ENCODE measurements at places on chromosomes 12 and 14.

DNA sequence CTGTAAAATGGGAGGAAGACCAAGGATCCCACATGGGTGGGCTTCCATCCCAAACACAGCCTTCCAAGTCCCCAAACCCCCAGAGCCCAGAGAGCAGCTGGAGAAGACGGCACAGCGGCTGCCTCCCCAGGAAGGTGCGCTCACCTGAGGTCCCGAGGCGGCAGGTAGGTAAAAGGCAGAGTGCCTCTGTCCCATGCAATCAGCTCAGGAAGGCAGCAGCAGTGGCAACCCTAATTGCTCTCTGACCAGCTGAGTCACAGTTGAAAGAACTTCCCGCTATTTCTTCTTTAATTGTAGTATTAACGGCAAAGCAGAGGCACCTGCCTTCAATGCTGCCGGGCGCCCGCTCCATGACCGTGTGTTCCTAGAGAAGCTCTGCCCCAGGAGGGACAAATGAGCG, 91.1 kb upstream of the BCL11B start:
- H3K4me1 ChIP-seq = no peaks in the 10 kb centered on the region

DNA sequence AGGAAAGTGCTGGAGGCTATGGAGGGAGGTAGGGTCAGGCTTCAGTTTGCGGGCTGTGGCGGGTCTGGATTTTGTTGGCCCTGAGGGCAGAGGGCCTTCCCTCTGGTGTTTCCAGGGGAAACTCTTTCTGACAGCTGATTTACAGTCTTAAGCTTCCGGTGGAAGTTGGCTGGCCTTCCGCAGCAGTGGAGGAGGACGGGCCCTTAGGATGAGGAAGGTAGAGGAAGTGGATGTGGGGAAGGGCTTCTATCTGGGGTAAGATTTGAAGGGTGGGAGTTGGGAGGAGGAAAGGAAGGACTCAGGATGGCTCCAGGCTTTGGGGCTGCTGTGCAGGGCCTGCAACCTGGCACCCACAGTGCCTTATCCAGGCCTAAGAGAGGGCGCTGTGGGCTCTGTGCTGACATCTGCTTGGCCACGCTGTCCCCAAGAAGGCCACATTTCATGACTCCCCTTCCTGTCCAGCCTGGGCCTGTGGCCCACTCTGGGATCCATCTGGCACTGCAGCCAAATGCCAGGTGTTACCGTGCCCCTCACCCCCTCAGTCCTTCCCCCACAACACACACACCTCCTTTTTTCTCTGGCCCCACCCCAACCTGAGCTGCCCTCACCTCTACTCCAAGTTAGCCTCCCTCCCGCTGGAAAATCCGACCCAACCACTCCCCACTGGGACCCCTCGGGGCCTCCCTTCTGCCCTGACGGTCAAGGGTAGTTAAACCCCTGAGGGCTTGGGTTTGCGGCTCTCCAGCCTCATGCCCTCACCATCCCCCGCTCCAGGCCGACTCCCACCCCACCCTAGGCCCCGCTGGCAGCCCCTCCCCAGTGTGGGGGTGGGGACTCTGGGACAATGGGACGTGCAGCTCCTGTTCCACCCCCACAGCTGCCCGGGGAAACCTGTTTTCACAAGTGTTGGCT, 7.7 kb upstream of the PPP1R13B start:
- H3K27me3 ChIP-seq = peaks cover 1% of the 10 kb centered on the region
- DNase-seq = no peak
- no peak overlapping the region for H3K4me3 ChIP-seq
- H3K36me3 ChIP-seq = no peaks in the 10 kb centered on the region

- H3K27me3 ChIP-seq = no peaks in the 10 kb centered on the region
- DNase-seq = no peak
- peaks cover 23% of the 10 kb centered on the region for H3K36me3 ChIP-seq
- no peak overlapping the region for H3K4me3 ChIP-seq
Measured at GRCh38 chr12:105357162-105357691, 26.7 kb downstream of the C12orf75 start.

DNA sequence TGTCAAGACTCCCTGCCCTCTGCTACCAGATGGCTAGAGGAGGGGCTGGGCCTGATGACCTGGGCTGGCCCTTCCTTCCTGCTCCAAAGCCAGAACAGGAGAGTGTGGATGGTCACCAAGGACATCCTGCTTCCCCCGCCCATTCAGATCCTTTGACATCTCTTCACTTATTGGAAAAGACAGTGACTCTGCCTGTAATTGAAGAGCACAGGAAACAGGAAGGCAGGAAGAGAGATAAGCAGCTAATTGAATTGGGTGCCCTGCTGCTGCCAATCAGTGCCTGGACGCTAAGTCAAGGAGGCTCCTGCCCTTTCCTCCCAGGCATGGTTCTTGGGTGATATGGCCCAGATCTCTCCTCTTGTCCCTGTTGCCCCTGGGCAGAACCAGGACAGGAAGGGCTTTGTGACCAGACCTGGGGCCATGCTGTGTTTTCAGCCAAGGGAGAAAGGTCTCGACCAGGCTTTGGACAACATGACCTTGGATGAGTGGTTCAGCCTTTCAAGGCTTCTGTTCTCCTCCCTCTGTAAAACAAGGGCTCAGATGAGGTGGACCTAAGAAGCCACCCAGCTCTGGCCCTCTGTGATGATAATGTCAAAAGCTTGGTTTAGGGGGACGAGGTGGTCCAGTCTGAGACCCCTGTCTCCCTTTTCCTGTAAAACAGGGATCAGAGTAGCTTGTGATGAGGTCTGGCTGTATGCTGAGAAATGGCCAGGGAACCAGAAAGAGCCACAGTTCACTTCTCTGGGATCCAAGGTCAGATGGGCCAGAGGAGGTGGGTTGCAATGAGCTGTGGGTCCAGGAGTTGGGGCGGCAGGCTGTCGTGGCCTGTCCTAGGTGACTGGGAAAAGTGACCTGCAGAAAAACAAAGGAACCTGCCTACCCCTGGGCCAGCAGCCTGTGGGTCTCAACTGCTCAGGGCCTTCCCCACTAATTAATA, 38.8 kb downstream of the FAM222A start:
- no peaks in the 10 kb centered on the region for H3K36me3 ChIP-seq
- DNase-seq = no peak
- no peaks in the 10 kb centered on the region for H3K4me1 ChIP-seq
- H3K4me3 ChIP-seq = no peak overlapping the region
- H3K27ac ChIP-seq = no peak overlapping the region

DNA sequence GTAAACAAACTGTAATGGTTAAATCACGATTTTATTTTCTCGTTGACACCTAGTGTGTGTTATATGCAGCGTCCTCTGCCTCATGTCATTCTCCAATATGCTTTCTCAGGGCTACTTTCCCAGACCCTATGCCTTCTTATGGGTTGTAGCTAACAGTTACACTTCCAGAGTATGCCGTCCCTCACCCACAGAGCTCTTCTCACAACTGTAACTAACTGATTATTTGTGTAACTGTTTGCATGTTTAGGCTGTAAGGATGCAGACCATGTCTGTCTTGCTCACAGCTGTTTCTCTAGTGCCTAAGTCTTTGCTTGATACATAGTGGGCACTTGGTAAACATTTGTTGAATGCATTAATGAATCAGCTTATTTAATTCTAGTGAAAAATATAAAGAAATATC, 417.5 kb downstream of the ZFP36L1 start:
- DNase-seq = no peak
- no peak overlapping the region for H3K27ac ChIP-seq
- H3K27me3 ChIP-seq = no peaks in the 10 kb centered on the region
- H3K4me3 ChIP-seq = no peak overlapping the region
- H3K4me1 ChIP-seq = peaks cover 19% of the 10 kb centered on the region

DNA sequence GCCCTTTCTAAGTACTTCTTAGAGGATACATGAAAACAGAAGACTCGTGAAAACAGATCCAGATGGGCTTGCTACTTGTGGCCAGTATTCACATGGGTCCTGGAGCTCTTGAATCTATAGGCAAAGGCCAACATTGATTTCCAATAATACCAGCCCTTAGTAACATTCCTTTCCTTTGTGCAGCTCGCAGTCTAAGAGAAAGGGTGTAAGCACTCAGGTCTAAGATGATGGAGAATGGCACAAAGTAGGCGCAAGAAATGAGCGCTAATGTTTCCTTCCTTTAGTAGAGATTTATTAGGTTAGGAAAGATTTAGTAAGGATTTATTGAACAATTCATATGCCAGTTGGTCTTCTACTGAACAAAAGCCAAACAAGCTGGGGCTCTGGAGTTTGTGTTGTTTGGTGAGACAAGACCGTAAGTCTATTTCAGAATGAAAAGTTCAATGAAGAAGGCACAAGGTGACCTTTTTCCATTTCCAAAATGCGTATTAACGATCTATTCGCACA, 525 bp downstream of the RNU6-8 start:
- no peaks in the 10 kb centered on the region for H3K36me3 ChIP-seq
- peaks cover 49% of the 10 kb centered on the region for H3K4me1 ChIP-seq
- DNase-seq = no peak

DNA sequence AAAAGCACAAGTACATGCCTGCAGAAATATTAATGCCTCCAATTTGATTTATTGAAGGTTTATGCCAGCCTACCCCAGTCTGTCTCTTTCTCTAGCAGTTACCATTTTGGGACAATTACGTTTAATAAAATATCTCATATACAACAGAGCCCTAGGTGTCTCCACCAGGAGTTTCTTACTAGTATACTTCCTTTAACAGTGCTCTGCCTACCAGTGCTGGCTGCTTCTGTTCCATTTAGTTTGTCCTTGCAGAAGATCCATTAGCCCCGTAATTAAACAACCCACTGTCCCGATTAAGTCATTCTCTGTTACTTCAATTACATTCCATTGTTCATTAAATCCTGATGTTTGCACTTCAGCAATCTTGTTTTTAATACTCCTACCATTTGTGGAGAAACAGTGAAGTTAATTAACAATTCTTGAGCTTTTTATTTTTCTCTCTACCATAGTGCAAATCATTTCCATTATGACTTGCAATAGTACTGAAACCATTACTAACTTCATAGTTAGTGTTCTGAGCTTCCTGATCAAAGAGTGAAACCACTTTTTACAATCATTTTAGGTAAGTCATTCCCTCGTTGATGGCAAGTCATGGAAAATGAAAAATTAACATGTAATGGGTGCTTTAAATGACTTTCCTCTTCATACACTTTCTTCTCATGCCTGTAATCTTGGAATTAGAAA, 121.1 kb downstream of the PLXNC1 start:
- no peaks in the 10 kb centered on the region for H3K27me3 ChIP-seq
- no peak for DNase-seq
- peaks cover 72% of the 10 kb centered on the region for H3K4me1 ChIP-seq
- H3K4me3 ChIP-seq = peak overlapping the region; percentile 43
- H3K27ac ChIP-seq = peak overlapping the region; percentile 72

DNA sequence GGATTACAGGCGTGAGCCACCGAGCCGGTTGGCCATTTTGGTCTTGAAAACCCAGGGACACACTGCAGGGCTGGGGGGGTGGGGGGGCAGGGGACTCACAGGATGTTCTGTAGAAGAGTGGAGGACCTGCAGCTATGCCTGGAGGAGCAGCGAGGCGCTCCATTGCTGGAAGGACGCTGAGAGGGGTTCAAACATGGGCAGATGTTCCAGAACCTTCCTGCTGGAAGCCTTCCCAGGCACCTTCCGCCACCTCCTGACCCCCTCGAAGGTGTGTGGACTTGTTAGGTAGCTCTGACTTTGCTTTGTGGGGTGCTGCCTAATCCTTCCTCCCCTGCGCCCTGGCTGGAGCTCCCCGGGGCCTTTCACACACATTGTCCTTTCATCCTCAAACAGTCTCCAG, 19.6 kb upstream of the PPP1R13B start:
- no peaks in the 10 kb centered on the region for H3K4me1 ChIP-seq
- no peaks in the 10 kb centered on the region for H3K36me3 ChIP-seq
- no peak overlapping the region for H3K27ac ChIP-seq
- peaks cover 5% of the 10 kb centered on the region for H3K27me3 ChIP-seq
- H3K4me3 ChIP-seq = no peak overlapping the region

- H3K36me3 ChIP-seq = no peaks in the 10 kb centered on the region
- H3K27ac ChIP-seq = no peak overlapping the region
- no peak for DNase-seq
- no peak overlapping the region for H3K4me3 ChIP-seq
- H3K27me3 ChIP-seq = peaks cover 2% of the 10 kb centered on the region
Measured at GRCh38 chr14:85463512-85463911, 66.4 kb upstream of the FLRT2 start.

DNA sequence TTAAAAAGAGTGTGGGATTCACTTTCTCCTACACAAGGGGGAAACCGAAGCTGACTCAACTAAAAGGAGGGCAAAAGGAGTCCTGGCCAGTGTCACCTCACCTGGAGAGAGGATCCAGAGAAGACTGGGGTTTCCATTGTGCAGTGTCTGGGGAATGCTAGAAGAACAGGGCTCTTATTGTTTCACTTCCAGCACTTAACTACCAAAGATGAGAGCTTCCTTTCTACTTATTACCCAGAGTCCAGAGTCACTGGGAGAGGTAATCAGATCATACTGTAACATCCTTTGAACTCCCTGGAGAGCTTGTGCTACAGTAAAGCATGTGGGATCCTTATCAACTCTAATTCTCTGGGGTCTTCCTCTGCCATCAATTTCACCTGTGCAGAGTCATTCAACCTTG, 148.4 kb upstream of the BCL2L14 start:
- H3K27me3 ChIP-seq = no peaks in the 10 kb centered on the region
- H3K4me3 ChIP-seq = no peak overlapping the region
- H3K4me1 ChIP-seq = peaks cover 16% of the 10 kb centered on the region
- peaks cover 7% of the 10 kb centered on the region for H3K36me3 ChIP-seq
- DNase-seq = no peak

GRCh38 chr14:73851000-73851399, 631 bp upstream of the PTGR2 start:
- DNase-seq = no peak
- H3K27ac ChIP-seq = peak overlapping the region; percentile 63
- H3K36me3 ChIP-seq = peaks cover 1% of the 10 kb centered on the region
- peaks cover 20% of the 10 kb centered on the region for H3K4me1 ChIP-seq
- H3K4me3 ChIP-seq = peak overlapping the region; percentile 91

- no peaks in the 10 kb centered on the region for H3K27me3 ChIP-seq
- H3K4me1 ChIP-seq = peaks cover 61% of the 10 kb centered on the region
- H3K27ac ChIP-seq = peak overlapping the region; percentile 90
- H3K4me3 ChIP-seq = peak overlapping the region; percentile 92
- DNase-seq = no peak
Measured at GRCh38 chr12:27331927-27332324, 710 bp upstream of the BMAL2 start.

- no peak overlapping the region for H3K27ac ChIP-seq
- no peak for DNase-seq
- no peaks in the 10 kb centered on the region for H3K36me3 ChIP-seq
- no peaks in the 10 kb centered on the region for H3K27me3 ChIP-seq
Measured at GRCh38 chr14:58712357-58712756, 74.6 kb downstream of the DACT1 start.

GRCh38 chr12:119715268-119715620, 47.3 kb downstream of the PRKAB1 start:
- no peak for DNase-seq
- no peaks in the 10 kb centered on the region for H3K4me1 ChIP-seq
- H3K4me3 ChIP-seq = no peak overlapping the region
- H3K36me3 ChIP-seq = peaks cover 39% of the 10 kb centered on the region

Data from activated T-helper 1 cell treated with anti-CD3 and anti-CD28 coated beads, Interleukin-12 subunit alpha, Interleukin-12 subunit beta, Interleukin-2, Interleukin-4 antibody, amounts not matched to agents 30 ng/mL and 10 ng/mL and 1 ng/mL, durations not matched to agents 14 hours and 24 hours and 36 hours (primary cell).